Stimulated activated CD4-positive, alpha-beta T cell treated with anti-CD3 and anti-CD28 coated beads, Interleukin-2, amount 100 ng/mL, for 48 hours (primary cell): ENCODE measurements at places on chromosomes 2 and 18.

GRCh38 chr2:132949108-132949507 is 279.1 kb upstream of the LYPD1 start:
- DNase-seq: no peak

DNA sequence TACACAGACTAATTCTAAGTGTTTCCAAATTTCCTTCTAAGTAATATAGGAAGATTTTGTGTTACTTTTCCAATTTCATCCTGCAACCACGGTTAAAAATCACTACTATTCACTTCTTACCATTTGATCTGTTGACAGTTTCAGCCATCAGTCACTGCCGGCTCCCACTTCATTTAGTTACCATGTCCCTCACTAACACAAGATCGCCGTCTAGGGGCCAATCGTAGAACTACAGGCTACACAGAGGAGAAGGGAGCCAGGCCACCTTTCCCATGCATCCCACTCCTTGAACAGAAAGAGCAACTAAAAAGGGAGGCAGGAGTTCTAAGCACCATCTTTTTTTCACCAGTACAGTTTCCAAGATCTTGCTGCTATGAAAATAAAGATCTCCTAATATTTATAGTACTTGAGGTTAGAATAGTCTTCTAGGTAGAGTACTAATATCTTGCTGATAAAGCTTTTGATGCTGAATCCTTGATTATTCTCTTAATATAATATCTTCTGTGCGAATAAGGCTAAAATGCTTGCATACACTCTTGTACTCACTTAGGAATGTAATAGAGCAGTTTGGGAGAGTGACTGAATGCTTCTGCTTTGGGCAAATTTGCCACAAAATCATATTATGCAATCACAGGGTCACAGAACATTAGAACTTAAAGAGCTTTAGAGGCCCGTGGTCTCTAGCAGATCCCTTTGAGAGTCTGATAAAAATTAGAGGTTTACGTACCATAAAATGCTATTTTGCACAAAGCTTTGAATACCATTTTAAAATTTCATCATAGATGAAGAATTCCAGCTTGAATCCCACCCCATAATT is 39.5 kb upstream of the CYP1B1 start:
- DNase-seq: peak; percentile 86

GRCh38 chr2:37637190-37637860 is 34.1 kb downstream of the CDC42EP3 start:
- DNase-seq: no peak

- DNase-seq: no peak
These were observed 36.9 kb downstream of the ST8SIA3 start for GRCh38 chr18:57389271-57389670.

- no peak for DNase-seq
These were observed 89.8 kb upstream of the KCNH7 start for GRCh38 chr2:162928356-162928755.

- DNase-seq: no peak
These were observed 53.6 kb downstream of the PKDCC start for GRCh38 chr2:42101206-42102023.

DNA sequence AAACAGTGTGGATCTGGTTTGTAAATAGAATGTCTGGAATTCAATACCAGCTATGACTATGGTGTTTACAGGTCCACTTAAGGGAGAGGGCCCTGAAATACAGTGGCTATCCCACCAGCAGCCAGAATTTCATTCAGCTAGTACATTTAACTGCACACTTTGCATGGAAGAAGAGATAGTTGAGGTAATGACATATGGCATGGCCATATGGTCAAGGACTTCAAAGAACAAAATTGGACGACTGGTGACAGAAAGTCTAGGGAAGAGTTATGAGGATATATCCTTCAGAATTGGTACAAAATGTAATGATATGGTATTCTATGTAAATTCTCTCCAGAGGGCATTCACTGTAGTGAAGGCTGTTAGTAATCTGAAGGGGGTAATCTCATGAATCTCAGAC is 105.0 kb downstream of the IKZF2 start:
- no peak for DNase-seq

DNA sequence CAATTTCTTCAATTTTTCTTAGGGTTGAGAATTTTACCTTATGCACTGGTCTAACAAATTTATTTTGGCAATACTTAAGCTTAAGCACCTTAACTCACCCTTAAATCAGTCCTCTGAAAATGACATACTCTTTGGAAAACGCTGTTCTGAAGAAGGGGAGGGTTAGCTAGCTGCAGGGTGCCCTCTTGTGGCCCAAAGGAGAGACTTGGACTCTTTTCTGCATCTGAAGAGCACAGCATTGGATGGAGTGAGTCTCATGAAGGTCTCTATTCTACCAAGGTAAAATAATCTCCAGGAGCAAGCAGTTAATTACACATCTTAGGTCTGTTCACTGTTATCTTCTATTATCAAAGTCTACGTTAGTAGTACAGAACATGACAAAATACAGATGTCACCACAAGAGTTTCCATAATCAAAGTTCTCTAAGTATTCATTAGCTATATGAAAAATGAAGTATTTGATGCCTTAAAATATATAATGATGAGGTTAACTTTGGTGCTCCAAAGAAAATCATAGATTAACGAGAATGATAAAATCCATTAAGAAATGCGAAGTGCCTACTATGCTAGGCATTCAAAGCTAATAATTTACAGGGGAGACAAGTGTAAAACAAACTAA is 24.4 kb downstream of the PUM2 start:
- no peak for DNase-seq

- DNase-seq: no peak
These were observed at the start of gene SOX11 for GRCh38 chr2:5691985-5692529. SOX11 (plus strand) TSS chr2:5692384; CDS start chr2:5692722, 338 bp downstream.

DNA sequence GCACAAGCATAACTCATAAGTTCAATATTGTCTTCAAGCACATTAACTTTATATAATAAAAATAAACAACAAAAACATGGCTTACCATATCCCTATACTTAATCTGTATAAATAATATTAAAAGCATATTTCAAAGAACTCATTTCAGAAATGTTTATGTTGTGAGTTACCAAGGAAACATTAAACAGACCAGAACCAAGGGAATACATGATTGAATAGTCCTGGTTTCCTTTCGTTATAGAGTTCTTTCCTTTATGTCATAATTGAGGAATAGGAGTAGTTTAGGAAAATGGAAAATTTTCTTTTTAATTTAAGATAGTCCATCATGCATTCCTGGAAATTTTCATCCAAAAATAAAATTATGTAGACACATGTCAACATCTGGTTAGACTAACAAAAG is 343.0 kb downstream of the ERBB4 start:
- DNase-seq: no peak
